ENCODE measurements at places on chromosomes 13 and 19.

GRCh38 chr13:108680011-108680410 lies 50.6 kb downstream of the MYO16 start:
- DNase-seq, result no peak

GRCh38 chr13:81017513-81018152 lies 676.7 kb upstream of the SPRY2 start:
- DNase-seq, result no peak

DNA sequence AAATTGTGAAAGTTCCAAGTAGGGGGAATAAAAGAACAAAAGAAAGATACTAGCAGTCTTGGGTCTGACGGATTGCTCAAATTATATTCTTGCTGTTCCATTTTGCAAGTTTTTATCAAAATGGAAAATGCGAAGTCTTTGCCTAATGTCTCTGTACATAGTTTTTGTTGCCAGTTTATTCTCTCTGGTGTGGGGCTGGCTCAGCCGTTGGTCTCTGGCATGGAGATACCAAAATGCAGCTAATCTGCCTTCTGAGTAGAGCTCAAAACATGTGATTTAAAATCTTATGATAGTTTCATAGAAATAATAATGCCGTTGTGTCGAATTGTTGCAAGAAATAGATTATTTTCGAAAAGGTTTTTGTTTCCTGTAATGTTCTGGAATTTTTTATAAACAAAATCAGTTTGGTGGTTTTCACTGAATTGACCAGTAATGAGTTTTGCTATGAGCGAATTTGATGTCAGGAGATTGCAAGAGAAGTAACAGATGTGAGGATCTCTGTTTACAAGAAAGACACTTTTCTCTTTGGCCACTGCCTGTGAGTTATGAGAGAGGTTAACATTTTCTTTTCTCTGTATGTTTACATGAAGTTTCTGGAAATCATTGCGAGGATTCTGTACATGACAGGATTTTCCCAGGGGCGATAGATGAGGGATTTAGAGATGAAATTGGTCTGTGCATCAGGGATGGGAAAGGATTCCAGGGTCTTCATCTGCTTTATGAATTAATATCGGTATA lies 147.0 kb downstream of the DCT start:
- no peak for DNase-seq

DNA sequence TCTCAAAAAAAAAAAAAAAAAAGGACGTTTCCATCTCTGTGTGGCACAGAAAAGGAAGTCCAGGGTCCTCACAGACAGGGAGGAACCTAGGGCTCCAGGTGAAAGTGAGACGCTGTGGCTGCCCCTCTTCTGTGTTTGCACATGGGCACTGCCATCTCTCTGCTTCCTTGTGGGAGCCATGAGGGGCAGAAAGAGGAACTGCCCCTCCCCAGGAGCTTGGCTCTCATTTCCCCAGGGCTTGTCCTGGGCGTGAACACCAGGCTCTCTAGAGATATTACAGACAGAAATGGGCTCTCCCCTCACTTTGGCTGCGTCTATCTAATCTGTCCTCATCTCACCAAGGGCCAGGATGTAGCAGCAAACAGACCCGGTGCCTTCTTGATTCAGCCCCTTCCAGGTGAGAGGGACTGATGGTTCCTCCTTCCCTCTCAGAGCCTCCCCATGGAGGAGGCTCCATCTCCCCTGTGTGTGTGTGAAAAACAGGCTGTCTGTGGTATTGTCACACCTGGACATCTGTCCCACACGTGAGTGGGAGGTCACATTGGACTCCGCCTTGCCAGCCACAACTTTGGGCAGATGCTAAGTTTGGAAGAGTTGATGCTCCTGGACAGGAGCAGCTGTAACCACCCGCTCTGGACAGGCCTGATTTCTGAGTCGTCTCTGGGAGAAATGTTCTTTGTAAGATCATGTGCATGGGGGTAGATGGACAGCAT lies 840 bp upstream of the LILRA4 start:
- no peak for DNase-seq

GRCh38 chr13:29379281-29379680 lies 216.2 kb downstream of the SLC7A1 start:
- no peak for DNase-seq

DNA sequence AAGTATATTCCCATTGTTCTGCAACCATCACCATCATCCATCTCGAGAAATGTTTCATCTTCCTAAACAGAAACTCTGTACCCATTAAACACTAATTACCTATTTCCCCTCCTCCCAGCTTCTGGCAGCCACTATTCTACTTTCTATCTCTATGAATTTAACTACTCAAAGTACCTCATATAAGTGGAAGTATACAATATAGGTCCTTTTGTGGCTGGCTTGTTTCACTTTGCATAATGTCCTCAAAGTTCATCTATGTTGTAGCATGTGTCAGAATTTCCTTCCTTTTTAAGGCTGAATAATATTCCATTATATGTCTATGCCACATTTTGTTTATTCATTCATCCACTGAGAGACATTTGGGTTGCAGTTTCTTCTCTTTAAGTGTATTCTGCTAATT lies 159.4 kb downstream of the KCNRG start:
- DNase-seq, result no peak

DNA sequence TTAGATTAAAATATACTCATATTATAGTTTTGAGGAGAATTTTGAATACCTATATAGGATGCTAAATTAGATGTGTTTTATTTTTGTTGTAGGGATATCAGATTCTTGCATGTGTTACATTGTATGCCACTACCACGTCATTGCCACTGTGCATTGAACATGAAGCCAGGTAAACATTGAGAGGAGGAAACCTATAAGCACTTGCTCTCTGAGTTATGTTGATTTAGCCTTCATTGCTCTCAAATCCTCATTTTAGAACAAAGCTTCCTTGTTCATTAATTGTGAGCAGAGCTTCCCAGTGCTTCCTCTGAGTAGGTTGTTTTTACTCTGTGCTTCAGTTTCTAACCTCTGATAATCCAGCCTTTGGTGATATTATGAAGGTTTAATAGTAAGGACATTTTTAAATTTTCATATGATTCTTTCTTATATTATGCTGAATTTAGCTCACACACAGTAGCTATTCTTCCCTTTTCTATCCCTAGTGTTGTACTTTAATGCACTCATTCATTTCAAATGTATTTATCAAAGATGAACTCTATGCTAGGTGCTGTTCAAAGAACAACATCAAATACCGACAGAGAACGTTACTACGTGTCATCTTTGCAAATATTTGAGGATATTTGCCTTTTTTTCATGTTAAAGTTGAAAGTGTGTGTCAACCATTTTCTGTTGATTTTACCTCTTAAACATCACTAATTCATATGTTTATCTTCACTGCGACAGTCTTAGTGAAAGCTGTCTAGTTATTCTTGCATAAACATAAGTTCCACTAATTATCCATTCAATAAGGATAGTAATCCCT lies 1448.0 kb upstream of the MIR17HG start:
- DNase-seq, result no peak

DNA sequence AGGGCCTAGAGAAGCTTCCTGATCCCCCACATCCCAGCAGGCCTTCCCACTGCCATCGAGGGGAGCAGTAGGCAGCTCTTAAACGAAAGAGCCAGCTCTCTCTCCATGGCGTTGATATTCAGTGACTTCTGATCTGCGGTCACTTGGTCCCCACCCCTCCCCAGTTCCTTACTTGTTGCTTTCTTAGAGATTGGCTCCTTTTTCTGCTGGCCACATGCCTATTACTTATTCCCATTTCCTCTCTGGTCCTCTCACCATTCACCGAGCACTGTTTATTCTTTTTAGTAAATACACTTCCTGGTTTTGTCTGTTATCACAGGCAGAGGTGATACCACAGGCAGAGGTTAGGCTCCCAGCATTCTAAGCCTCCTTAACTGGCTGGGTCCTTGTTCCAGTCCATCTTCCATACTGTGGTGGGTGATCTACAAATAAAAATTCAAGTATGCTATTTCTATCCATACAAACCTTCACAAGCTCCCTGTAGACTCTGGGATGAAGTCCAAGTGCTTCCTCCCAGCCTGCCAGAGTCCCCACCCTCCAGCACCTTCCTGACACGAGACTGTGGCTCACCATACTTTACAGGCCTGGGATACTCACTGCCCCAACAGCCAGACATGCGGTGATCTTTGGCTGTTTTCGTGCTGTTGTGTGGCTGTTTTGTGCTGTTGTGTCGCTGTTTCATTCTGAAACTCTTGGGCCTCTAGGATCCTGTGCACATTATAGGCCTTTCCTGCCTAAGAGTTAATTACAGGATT lies 315.9 kb downstream of the ATP8A2 start:
- no peak for DNase-seq

DNA sequence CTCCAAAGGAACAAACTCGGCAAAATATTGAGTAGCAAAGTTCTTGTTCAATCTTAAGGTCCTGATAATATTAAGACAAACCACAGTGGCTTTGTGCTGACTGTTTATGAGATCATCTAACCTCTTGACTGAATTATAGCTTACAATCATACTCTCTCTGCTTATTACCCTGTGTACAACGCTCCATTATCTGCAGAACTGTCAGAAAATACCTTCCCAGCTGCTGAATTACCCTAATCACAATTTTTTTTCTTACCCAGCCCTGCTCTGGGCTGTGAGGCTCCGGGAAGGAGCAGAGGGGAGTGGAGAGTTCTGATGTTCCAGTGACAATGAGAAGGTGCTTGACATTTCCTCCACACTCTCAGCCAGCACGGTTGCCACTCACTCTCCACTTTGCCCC lies 64.8 kb downstream of the DCT start:
- no peak for DNase-seq

DNA sequence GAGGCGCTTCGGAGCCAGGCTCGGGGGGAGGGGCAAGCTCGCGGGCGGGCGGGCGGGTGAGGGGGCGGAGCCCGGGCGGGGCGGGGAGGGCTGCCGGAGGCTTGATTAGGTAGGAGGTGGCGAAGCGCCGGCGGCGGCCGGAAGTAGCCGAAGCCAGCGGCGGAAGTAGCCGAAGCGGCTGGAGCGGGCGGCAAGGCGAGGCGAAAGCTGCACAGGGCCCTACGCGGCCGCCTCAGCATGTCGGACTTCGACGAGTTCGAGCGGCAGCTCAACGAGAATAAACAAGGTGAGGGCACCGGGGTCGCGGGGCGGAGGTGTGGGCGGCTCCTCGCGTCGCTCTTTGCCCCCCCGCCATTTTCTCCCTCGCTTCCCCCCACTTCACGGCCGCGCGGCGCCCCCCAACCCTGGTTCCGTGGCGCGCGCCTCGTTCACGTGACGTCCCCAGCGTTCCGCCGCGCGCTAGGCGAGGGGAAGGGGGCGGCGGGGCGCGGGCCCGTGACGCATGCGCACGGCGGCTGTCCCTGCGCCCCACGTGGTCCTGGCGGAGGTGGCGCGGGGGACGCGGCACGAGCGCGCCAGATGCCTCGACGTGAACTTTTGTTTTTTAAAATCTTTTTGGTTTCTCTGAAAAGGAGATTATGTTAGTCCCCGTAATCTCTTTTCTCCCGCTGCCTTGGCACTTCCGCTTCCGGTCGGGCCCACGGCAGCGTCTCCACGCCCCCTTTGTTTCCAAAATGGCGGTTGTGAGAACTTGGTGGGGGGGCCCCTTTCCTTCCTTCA lies at the start of gene U2AF2:
U2AF2 (plus strand) TSS at position 168 of the 780 bp plus-strand sequence; CDS start at position 238, 70 bp downstream.
- peak; percentile 96 for DNase-seq

- DNase-seq, result peak; percentile 29
Observed at GRCh38 chr13:44373601-44374347, at the start of gene SERP2. TSS of gene SERP2 (plus strand) at chr13:44373824. CDS start at chr13:44374026, 202 bp downstream.

GRCh38 chr13:105952973-105953290 lies 582.5 kb downstream of the EFNB2 start:
- DNase-seq, result no peak

DNA sequence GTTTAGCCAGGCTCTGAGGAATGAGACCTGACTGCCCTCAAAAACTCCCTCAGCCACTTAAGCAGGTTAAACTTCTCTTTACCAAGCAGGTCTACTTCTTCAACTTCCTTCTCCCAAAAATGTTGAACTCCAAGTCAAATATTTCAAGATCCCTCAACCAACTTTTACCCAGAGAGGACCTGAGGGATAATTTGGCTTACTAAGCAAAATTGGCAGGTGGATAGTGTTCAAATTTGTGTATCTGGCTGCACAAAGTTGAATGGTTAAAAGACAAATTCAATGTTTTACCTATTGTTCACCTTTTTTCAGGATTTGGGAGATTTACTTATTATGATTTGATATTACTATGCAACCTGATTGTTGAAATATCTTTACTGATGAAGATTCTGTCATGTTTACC lies 293.0 kb upstream of the SOX21 start:
- DNase-seq, result no peak

DNA sequence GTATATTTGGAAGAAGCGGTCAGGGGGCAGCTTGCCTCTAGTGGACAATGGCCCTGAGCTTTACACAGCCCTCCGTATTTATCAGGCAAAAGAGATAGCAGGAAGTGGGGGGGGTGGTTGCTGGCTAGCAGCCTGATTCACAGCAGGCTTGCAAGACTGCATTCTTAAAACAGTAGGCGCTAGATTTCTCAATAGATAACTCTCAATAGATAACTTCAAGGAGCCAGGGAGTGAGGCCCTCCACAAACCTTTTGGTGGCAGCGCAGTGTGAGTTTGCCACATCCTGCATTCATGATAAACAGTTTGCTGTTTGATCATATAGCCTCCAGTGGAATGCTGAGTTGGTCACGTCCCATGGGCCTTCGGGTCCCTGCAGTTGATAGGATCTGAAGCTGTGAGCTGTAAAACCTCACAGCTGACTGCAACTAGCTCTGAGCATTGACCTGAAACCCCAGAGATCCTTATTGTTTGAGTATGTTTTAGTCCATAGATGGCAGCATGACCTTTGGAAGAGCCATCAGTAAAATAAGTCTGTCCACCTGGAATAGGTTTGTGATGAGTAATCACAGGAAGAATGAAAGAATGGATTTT lies 12.2 kb downstream of the FPR3 start:
- no peak for DNase-seq

DNA sequence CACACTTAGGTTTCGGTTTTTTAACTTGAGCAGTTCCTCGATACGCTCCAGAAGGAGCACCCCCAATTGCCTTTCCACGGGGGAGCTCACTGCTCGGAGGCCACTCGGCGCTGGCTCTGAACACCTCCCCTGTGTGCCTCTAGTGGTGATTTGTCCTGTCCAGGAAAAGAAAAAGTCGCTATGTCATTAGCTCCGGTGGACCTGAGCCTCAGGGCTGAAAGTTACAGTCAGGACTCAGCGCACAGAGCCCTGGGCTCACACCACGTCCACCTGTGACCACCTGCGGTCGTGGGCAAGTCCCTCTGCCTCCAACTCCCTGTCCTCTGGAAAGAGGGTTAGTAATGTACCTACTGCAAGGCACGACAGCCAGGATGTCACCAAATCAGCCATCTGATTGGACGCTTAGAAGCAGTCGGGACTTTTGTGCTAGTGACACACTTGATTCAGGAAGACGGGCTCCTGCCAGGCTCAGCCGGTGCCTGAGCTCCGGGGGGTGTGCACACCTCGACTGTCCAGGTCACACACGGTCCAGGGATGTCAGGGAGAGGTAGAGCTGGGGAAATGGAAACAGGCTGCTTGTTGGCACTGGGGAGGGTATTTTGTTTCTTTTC lies 3.9 kb upstream of the TMPRSS9 start:
- no peak for DNase-seq

GRCh38 chr13:82477436-82477835 lies 1404.8 kb downstream of the SLITRK1 start:
- DNase-seq, result no peak

GRCh38 chr13:62747629-62748028 lies 1332.0 kb upstream of the PCDH20 start:
- no peak for DNase-seq

GRCh38 chr13:24167666-24168391 lies 7.3 kb downstream of the SPATA13 start:
- no peak for DNase-seq

GRCh38 chr13:70666883-70667556 lies 558.8 kb upstream of the KLHL1 start:
- DNase-seq, result no peak
